OCI-LY7 (cell line): ENCODE measurements at places on chromosomes 12 and 14.

- DNase-seq: no peak
Observed at GRCh38 chr14:76891391-76891790, 65.2 kb downstream of the LRRC74A start.

GRCh38 chr12:24903329-24904088, 45.4 kb downstream of the BCAT1 start:
- DNase-seq: no peak

DNA sequence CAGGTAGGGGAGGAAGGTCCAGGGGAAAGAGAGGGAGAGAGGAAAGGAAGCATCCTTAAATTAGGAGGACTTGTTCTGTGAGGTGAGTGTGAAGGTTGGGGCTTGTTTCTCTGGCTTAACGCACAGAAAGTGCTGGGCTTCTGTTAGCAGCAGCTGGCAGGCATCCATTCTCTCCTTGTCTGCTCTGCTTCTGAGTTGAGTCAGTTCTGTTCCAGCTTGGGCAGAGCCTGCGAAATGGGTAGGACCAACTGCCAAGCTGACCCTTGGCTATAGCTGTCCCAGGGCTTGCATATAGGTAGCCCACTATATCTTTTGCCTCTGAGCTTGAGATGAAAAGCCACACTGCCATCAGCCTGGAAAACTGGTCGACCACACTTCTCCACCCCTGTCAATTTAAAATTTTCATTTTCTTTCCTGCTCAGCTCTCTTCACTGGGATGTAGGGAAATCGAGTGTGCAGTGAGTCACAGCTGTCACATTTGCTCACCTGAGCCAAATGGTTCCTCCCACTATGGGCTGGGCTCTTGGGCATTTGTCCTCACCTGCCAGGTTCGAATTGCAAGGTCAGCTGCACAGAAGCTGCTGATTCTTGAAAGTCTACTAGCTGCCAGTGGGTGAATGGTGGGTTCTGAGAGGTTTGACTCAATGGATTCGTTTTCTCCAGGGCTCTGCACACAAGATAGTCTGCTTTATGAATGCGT, 256.4 kb upstream of the PWP1 start:
- DNase-seq: no peak

GRCh38 chr14:85296456-85297210, 233.3 kb upstream of the FLRT2 start:
- DNase-seq: no peak

DNA sequence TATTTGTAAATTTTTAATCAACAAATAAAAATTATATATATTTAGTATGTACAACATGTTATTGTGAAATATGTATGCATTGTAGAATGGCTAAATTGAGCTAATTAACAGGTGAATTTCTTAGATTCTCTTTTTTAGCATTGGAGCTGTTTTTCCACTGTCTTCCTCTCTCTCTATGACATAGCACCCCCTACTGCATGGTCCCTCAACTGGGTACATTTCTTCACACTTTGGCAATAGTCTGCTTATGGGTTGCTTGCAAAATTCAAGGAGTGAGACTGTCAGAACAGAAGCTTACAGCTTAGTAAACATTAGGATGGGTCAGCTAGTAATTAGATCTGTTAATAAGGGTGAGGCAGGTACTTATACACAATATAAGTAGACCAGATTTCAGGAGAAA, 658.5 kb upstream of the MGAT4C start:
- DNase-seq: no peak

DNA sequence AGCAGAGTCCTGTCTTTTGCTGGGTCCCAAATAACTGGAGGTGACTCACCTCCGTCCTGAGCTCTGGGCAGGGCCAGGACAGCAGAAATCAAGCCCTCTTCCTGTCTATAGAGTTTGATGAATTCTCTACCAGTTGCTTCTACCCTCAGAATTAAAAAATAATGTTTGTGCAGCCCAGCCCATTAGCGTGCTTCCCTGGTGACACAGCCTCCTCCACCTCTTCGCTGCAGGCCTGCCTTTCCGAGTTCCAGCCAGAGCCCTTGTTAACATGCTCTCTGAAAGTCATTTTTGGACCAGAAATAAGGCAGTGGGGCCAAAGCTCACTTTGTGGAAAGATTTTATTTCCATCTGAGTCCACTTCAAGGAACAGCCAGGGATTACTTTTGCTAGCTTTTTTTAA, 94.0 kb downstream of the TBX5 start:
- DNase-seq: no peak

- DNase-seq: no peak
Observed at GRCh38 chr12:3257411-3257810, 180.2 kb downstream of the TSPAN9 start.

GRCh38 chr14:104321802-104322130, 183.4 kb downstream of the KIF26A start:
- no peak for DNase-seq

GRCh38 chr12:5661811-5662210, 229.9 kb downstream of the NTF3 start:
- no peak for DNase-seq
